ENCODE measurements at places on chromosomes 4 and X. TPM values are rescaled to one million over a fixed set of nuclear protein-coding genes. Genes with fewer than 3 reads are reported as not detected.

DNA sequence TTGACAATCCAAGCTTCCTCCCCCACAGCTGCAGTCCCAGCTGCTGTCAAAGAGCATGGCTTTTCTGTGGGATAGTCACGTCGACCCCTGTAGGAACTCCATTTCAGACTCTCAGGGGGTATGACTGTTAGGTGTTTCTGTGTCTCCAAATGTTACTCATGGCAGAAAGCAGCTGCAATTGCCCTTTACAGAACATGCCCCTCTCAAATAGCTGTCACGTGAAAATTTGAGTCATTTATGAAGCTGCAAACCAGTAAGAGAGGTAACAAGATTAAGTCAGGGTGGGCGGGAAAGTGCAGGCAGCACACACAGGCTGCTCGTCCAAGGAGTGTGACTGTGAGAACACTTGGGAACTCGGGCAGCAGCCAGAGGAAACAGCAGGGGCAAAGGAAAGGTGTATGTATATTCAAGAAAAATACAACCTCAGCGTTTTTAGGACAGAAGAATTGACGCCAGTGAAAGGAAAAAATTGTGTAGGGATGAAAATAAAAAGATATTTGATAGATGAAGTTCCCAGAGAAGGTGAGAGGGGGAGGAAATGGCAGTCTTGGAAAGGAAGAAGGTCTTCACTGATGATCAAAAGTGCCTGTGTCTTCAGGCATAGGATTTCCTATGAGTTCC is 66.5 kb upstream of the TMEM184C start:
- DNase-seq, result peak; percentile 72

- no peak for DNase-seq
Observed at GRCh38 chrX:115603534-115604074, 42.6 kb downstream of the PLS3 start.

Gene CDX4
- total RNA-seq, result not detected

Gene MTMR8
- 1.3 TPM for total RNA-seq

Gene MGARP
- total RNA-seq, result 0.13 TPM

All from bronchial epithelial cell (primary cell).